ENCODE measurements at places on chromosomes 11 and 22.
A peak's percentile ranks its signal among the peaks of the same experiment; 100 is the strongest.

- no peak for DNase-seq
Observed at GRCh38 chr22:34102633-34103032, 182.4 kb upstream of the LARGE1 start.

GRCh38 chr11:27413218-27413617 lies 50.2 kb upstream of the CCDC34 start:
- DNase-seq, result no peak

GRCh38 chr11:64909653-64910343 lies 7.2 kb downstream of the ATG2A start:
- no peak for DNase-seq

- DNase-seq, result no peak
Observed at GRCh38 chr22:42171946-42172719, 41.5 kb upstream of the CYP2D6 start.

DNA sequence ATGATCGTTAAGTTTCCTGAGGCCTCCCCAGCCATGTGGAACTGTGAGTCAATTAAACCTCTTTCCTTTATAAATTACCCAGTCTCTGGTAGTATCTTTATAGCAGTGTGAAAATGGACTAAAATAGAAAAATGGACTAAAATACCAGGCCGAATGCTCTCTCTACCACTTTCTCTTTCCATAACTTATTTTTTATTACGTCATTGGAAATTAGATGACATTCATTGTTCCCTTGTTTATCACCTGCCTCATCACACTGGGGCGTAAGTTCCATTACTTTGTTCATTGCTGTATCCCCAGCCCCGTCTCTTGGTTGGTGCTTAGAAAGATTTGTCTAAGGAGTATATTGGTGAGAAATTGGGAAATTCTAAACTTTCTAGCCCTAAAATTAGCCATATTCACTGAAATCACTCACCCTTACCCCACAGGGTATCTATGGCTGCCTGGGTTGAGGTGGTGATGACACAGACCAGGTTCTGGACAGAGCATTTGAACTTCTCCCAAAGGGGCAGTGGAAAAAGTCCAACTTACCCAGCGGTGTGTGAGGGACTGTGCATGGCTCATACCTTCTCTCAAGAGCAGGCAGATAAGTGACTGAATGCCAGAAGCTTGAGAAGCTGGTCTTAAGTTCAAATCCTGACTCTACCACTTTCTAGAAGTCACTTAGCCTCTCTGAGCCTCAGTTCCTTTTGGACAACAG lies 50.9 kb upstream of the TP53I11 start:
- no peak for DNase-seq

GRCh38 chr22:48883211-48883960 lies 944.3 kb downstream of the BRD1 start:
- DNase-seq, result no peak

- DNase-seq, result peak; percentile 67
Observed at GRCh38 chr11:20156280-20156875, 3.9 kb downstream of the DBX1 start.

- DNase-seq, result no peak
Observed at GRCh38 chr11:19366992-19367709, 126.4 kb upstream of the E2F8 start.

DNA sequence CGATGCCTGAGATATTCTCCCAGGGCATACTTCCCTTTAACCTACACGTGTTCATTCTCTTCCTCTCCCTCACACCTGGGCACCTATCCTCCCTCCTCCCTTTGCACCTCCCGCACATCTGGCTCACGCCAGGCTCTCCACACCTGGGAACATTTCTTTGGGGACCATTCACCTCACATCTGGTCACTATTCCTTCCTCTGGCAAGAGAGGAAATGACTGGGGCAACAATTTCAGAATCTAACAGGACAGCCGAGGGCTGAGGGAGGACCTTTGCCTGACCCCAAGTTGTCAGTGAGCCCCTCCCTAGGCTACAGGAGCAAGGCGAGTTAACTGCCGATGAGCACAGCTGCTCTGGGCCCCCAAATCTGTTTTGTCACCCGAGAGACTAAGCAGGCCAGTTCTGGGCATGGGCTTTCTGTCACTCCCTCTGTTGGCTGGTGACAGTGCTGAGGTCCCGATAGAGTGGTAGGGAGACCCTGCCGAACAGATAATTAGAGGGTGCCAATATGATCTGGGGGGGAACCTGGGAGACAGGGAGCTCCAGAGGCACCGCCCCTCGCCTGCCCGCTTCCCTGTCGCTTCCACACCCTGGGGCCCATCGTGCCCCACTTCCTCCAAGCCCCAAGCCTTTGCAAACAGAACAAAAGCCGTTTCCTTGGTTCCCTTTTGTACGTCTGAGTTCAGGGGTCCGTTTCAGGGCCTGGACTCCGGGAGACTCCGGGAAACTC lies 45.6 kb downstream of the EIF3F start:
- DNase-seq, result no peak

- DNase-seq, result no peak
Observed at GRCh38 chr11:86735451-86736290, 63.3 kb upstream of the ME3 start.
